ENCODE measurements at places on chromosomes 5 and 9.
A peak's percentile ranks its signal among the peaks of the same experiment; 100 is the strongest.

DNA sequence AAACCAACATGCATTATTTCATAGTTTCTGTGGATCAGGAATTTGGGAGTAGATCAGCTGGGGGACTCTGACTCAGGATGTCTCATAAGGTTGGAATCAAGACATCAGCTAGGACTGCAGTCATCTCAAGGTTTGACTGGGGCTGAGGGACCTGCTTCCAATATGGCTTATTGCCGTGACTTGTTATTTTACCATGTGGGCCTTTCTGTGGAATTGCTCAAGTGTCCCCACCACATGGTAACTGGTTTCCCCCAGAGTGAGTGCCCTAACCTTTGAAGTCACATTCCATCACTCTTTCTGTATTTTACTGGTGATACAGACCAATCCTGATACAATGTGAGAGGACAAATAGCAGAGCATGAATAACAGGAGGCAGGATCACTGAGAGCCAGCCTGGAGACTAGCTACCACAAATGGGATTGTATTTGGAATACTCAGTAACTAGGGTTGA lies 70.2 kb upstream of the ELL2 start:
- no peak for DNase-seq

GRCh38 chr5:157248821-157249470 lies 17.0 kb upstream of the CYFIP2 start:
- peak; percentile 65 for DNase-seq

- no peak for DNase-seq
Observed at GRCh38 chr9:16921855-16922254, 51.4 kb upstream of the BNC2 start.

DNA sequence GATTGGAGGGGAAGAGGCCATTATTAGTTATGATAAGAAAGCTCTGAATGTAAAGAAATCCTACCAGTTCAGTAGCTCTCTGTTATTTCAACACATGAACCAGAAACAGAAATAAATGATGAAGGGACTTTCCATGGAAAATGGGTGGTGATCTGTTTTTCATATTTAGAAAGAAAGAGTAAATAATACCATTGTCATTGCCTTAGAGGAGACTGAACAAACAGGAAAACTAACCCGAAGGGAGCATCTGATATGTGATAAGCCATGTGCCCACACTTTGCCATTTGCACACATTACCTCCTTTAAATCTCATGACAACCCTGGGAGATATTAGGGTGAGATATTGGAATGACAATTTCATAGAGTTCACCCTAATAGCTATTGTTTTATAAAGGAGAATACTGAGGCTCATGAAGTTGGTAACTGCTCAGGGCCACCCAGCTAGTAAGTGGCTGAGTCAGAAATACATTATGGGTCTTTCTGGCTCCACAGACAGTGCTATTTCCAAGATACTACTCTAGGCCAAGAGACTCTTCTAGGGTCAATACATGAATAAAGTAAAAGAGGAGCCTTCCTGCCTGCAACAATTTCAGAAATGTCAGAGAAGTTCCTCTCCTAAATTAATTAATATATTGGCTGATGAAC lies 111.0 kb upstream of the SLIT3 start:
- DNase-seq: no peak

Measured in CD4-positive, alpha-beta memory T cell (primary cell).